ENCODE measurements at places on chromosomes 7 and 10.

DNA sequence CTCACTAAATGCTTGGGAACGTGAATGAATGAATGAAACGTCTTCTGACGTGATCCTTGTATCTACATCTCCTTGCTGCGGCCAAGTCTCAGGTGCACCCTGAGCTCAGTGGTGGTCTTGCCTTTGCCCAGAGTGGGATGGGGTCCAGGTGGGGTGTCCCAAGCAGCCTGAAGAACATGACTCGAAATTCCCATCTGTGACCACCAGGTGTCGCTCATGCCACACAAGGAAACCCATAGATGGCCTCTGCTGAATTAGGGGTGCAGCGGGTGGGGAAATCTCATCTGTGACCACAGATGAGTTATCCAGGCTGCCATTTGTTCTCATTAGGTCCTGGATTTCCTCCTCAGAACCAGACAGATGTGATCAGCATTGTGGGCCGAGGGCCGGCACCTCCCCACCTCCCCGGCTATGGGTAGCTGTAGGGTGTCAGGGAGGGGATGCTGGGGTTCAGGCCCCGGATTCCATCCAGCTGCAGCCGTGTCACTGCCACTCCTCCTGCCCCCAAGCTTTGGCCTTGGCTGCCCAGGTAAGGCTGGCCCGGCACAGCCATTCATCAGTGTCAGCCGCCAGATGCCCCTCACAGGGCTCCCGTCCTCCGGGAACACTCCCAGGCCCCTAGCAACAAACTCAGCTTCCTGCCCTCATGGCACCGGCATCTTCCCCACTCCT is 21.0 kb upstream of the GNA12 start:
- no peak for DNase-seq

GRCh38 chr10:89392974-89393373 is 551 bp downstream of the IFIT1 start:
- DNase-seq, result peak; percentile 39

DNA sequence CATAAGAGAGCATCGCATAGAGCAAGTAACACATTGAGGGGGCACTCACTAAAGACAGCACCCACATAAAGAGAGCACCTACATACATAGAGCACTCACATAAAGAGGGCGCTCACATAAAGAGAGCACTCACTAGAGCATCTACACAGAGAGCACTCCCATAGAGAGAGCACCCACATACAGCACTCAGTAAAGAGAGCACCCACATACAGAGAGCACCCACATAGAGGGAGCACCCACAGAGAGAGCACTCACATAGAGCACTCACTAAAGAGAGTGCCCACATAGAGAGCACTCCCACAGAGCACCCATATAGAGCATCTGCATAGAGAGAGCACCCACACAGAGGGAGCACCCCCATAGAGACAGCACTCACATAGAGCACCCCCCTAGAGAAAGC is 47.8 kb downstream of the INSIG1 start:
- DNase-seq, result no peak

- DNase-seq, result no peak
Observed at GRCh38 chr7:128104108-128104742, 73.0 kb upstream of the LRRC4 start.

- DNase-seq, result no peak
Observed at GRCh38 chr7:133135451-133135850, 53.6 kb upstream of the CHCHD3 start.

- DNase-seq, result no peak
Observed at GRCh38 chr10:12455766-12456165, 106.4 kb downstream of the CAMK1D start.

- DNase-seq, result no peak
Observed at GRCh38 chr7:71334541-71334940, 202.6 kb downstream of the GALNT17 start.

- no peak for DNase-seq
Observed at GRCh38 chr7:155795401-155795800, 16.9 kb downstream of the SHH start.

DNA sequence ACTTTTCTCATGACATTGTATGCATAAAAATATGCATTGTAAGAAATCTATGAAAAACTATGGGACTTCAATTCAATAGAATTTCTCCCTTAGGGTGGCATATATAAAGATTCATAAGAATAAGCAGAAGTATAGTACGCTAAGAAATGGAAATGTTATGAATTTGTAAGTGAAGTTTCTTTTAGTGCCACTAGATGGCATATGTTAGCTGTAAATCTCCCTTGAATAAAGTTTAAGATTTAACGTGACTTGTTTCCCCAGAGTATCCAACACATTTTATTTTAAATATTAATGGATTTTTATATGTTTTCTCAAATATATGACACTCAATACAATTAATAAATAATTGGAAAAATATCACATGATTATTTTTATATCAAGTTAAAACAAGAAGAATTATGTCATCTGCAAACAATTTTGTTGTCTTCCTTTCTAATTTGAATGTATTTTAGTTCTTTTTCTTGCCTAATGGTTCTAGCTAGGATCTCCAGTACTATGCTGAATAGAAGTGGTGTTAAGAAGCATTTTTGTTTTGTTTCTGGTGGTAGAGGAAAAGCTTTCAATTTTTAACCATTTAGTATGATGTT is 287.2 kb downstream of the HGF start:
- no peak for DNase-seq

- DNase-seq, result no peak
Observed at GRCh38 chr7:46832136-46832535, 749.8 kb downstream of the TNS3 start.

DNA sequence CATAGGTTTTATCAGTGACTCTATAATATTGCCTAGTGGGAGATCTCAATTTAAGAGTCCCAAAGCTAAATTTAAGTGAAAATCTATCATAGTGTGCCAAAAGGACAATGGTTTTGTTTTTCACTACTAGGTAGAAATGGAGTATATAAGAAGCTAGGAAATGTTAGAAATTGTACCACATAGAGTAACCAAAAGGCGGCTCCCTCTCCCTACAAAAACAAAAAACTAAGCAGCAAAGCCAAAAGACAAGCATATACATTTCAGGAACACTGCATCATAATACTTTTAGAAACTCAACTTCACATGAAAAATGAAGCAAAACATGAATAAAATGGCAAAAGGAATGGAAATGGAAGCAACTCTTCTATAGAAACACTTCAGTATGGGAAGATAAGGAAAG is 271.6 kb downstream of the CACNA2D1 start:
- no peak for DNase-seq

DNA sequence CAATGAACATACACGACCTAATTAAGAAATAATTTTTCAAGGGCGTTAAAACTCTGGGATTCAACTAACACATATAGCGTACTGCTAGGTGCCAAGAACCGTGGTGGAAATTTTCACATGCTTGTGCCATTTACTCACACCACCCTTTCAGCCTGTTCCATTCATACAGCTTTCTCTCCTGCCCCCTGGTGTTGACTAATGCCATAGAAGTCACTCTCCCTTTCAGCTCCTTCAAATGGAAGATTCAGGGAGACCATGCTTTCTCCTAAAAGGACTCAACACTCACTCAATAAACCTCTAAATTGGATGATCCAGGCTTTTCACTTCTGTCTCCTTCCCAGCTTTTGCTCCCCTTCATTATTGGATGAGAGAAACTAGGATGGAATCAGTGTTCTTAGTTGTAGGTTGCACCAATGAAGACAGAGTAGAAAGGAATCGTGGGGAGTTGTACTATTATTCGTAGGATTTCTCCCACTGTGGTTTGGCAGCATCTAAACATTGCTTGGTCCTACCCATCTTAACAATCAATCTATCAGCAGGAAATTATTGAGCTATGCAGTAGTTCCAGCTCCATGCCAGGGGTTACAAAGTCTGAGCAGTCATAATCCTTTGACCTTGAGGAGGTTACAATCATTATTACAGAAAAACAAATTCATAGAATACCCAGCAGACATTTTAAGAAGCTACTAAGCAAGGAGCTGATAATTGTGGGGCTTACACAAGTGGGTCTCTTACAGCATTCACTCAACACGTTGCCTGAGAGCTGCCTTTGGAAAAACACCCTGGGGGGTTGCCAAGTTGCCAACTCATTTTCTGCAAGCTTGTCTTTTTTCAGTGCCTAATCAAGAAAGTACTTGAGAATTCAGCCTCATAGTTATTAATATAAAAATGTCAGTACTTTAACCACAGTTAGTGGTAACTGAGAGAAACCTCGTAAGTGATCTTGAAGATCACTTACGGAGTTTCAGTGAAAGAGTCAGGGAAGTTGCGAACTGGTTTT is 2.8 kb upstream of the PPP1R3C start:
- DNase-seq, result peak; percentile 4

DNA sequence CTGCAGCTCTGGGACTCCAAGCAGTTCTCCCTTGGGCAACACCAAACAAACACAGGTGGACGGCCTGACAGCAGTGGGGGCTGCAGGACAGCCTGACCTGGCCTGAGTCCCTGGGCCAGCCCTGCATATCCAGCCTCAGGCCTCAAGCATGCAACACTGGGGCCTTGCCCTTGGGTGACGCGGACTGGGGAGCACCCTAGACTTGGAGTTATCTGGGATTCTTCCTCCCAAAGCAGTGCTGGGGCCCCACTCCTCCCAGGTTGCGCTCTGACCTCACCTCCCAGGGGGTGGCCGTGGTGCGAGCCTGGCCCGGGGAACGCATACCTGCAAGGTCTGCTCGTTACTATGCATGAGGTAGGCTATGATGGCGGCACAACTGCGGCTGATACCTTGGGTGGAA is 6.2 kb upstream of the TMEM120A start:
- DNase-seq, result no peak

GRCh38 chr7:23956772-23957576 is 247.0 kb downstream of the STK31 start:
- no peak for DNase-seq

GRCh38 chr10:15374566-15374965 is 3.5 kb upstream of the FAM171A1 start:
- DNase-seq, result no peak

DNA sequence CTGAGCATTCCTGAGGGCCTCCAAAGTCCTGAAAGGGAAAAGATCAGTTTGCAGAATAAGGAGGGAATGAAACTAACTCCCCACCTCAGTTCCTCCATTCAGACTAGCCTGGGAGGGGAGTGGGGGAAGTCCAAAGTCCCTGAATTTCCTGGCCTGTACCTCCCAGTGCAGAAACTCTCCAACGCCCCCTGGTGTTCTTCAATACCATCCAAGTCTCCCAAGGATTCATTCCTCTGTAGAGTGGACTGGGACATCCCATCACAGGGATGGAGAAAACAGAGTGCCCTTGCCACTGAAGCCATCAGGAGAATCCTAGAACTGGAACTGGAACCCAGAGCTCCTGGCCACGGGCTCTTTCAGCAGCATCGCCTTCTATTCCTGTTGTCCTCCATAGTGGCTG is 1.6 kb upstream of the COL13A1 start:
- DNase-seq, result no peak

- DNase-seq, result no peak
Observed at GRCh38 chr10:71603150-71603549, 116.4 kb downstream of the C10orf105 start.

DNA sequence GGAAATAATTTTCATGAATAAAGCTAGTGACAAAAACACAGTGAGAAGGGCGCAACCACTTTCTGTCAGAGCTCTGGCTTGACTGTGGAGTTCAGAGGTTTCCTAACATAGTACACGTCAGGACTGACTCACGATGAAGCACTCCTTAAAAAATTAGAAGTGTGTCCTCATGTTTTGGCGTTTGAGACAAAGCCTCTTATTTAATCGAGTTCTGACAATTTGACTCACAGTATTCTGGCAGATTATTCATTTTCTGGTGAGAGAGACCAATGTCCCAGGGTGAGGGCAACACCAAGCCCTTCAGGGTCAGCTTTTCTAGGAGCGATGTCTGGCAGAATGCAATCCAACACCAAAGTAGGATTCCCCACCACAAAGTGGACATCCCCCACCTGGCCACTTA is 108.7 kb downstream of the DIP2C start:
- no peak for DNase-seq

DNA sequence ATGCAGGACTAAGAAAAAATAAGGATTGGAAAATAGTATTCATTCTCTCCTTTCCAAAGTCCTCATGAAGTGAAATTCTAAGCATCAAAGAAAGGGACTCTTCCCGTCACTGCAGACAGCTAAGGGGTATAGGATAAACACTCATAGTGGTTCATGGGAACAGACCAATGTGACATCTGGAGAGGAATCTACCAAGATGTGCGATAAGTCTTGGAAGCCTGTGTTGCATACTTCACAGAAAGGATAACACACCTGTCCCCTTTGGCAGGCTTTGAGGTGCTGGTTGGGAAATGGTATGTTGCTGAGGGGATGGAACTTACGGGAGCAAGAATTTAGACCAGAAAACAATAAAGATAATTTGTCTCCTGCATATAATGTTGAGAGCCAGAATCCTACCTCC is 248.1 kb downstream of the ARHGAP21 start:
- no peak for DNase-seq

GRCh38 chr7:44196450-44196872 is 4.3 kb upstream of the YKT6 start:
- DNase-seq, result no peak

DNA sequence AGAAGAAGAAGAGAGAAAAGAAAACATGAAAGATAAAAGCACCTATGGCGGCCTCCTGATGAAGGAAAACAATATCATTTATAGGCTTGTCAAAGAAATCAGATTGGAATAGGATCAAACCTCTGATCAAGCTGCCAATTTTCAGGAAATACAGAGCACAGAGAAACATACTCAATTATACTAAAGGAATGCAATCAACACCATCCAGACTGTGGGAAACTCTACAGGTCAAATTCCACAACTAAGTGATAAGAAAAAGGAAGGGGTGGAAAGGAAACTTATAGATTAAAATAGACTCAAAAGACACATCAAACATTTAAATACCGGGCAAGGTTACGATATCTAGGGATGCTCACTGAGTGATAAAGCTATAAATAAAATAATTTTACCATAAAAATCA is 39.3 kb downstream of the AOAH start:
- no peak for DNase-seq

DNA sequence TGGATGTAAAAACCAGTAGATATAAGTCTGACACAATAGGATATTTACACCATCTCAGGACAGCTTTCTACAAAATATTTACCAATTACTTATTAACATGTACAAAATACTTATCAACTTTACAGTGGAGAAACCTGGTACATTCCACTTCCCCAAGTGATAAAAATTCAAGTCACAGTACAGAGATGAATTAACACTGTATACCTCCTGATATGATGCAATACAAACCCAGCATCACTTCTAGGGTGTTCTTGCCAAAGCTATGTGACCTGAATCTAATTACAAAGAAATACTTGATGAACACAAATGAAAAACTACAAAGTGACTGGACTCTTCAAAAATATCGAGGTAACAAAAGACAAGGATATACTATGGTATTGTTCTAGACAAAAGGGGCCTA is 156.4 kb upstream of the FGFR2 start:
- DNase-seq, result no peak

DNA sequence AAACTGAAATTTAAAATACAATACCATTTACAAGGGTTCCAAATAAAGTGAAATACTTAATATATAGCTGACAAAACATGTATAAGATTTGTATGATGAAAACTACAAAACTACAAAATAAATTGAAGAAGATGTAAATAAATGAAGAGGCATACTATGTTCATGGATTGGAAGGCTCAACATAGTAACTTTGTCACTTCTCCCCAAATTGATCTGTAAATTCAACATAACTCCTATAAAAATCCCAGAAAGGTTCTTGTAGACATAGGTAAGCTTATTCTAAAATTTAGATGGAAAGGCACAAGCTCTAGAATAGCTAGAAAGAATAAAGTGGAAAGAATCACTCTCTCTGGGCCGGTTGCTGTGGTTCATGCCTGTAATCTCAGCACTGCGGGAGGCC is 24.2 kb upstream of the NFKB2 start:
- no peak for DNase-seq

GRCh38 chr7:148289630-148290029 is 300.9 kb upstream of the C7orf33 start:
- no peak for DNase-seq

Measured in GM12864 (cell line).